ENCODE measurements at places on chromosomes 7 and 10.

DNA sequence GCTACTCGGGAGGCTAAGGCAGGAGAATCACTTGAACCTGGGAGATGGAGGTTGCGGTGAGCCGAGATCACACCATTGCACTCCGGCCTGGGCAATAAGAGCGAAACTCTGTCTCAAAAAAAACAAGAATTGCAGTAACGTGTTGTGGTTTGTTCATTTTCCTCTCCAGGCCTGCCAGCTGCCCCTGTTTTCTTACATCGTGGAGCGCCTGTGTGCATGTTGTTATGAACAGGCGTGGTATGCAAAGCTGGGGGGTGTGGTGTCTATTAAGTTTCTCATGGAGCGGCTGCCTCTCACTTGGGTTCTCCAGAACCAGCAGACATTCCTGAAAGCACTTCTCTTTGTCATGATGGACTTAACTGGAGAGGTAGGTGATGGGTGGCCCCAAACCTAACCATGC, 52.1 kb downstream of the TRRAP start:
- no peak for DNase-seq

- DNase-seq: no peak
These were observed 614.1 kb upstream of the FZD8 start for GRCh38 chr10:36256166-36256565.

DNA sequence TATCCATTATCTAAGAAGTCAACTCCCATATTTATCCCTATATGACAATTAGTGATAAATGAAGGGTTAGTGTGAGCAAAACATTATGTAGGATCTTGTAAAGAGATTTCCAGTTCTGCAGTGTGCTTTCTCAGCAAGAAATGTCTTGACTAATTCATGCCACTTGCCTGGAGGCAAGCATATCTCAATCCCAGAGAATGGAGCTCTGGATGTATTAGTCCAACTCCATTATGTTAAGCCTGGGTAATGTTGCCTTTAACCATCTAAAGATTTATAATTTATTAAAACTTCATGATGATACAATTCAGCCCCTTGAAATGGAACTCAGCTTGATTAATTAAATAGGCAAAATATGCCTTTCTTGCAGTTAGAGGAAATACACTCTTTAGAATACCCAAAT, 1079.9 kb upstream of the LRRTM3 start:
- DNase-seq: no peak

- DNase-seq: no peak
These were observed 41.6 kb downstream of the GPRIN2 start for GRCh38 chr10:46514899-46515298.

DNA sequence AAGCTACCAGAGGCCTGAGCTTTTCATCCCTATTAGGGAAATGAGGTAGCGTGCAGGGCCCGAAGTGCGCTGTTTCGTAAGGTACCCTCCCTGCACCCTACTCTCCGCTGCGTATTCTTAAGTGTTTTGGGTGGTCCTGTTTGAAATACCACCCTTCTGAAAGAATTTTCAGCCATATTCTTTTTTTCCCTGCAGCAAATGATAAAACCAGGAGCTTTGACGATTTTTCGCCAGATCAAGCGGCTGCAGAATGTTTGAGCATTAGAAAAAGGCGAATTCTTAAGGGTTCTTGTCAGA, 1.2 kb downstream of the RSBN1L start:
- peak; percentile 20 for DNase-seq

DNA sequence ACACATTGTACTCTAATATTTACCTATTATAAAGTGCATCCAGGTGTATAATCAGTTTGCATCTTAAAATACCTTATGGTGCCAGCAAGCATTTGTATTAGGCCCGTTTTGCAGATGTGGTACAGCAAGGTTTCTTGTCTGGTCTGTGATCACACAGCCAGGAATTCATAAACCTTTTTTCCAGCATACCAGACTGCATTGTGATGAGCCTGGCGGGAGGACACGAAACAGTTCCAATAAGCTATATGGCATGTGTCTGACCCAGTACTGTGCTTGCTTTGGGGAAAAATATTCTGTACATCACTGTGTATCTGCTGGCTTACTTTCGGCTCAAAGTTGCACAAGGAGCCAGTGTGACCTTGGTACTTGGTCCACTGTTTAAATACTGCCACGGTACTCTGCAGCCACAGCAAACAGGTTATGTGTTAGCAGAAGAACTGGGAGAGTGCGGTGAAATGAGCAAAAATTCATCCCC, 36.3 kb downstream of the CHN2 start:
- DNase-seq: no peak

- DNase-seq: no peak
These were observed 1.8 kb downstream of the HOXA2 start for GRCh38 chr7:27100694-27101170.

DNA sequence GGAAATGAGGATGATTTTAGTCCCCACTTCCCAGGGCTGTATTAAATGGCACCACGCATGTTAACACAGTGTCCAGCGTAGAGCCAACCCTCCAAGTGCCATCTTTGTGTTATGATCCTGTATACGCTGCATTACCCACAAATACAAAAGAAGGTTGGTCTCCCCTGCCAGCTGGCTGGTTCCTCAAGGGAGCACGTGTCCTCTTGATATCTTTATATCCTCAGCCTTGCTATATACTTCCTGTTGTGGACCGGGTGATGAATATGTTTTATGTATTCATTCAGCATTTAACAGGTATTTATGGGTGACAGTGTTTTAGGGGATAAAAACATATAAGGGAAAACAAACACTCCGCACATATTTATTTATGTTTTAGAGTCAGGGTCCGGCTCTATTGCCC, 23.2 kb upstream of the PRRT4 start:
- no peak for DNase-seq

DNA sequence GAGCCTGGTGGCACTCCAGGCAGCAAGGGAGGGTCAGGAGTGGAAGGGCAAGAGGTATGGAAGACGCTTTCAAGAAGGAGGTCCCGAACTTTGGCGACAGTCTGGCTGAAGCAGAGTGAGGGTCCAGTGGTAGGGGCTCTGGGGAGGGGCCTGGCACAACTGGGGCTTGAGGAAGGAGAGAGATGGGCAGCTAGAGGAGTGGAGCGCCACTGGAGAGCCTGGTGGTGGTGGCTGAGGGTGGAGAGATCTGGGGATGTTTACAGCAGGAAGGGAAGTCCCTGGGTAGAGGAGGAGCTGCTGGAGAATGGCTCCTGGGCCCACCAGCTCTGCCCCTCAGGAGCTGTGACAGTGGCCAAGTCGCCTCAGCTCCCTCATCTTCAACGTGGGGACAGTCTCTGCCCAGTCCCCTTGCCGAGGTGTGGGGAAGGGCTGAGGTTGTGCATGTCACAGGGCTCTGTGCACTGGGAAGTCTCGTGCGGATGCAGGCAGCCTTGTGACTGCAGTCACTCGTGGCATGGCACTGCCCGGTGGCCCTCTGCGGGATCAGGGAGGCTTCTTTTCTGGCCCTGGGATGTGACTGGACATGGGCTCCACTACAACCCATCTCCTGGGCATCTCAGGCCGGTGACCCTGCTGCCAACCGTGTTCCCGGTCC, 18.5 kb downstream of the UBTD1 start:
- DNase-seq: no peak

DNA sequence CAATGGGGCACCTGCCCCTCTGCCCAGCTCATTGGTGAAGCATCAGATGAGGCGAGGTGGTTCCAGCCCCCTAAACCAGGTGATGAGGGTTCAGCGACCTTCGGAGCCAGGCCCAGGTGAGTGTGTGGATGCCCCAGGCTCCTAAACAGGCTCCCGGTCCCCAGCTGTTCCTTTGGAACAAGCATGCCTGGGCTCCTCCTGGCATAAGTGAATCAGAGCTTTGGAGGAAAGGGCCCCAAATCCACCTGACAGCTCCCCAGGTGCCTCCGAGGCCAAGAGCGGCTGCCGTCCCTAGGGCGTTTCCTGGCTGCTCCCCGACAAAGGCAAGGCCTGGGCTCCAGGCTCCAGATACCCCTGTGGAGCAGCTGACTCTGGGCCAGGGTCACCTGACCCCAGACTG, 61.3 kb downstream of the YKT6 start:
- no peak for DNase-seq

DNA sequence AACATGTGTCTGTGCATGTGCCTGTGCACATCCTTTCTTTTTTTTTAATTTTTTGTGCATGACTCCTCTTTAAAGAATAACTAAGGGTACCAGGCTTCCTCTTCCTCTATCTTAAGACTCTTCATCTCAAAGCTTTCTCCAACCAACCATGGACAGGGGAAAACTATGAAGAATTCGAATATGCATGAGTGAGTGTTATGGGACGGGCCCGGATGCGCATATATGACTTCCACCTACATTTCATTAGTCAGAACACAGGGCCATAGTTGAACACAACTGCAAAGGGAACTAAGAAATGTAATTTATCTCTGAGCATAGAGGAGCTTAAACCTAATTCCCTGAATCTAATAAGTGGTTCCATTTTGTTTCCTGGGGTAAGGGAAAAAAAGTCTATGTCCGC, 270.3 kb upstream of the SORCS1 start:
- no peak for DNase-seq

DNA sequence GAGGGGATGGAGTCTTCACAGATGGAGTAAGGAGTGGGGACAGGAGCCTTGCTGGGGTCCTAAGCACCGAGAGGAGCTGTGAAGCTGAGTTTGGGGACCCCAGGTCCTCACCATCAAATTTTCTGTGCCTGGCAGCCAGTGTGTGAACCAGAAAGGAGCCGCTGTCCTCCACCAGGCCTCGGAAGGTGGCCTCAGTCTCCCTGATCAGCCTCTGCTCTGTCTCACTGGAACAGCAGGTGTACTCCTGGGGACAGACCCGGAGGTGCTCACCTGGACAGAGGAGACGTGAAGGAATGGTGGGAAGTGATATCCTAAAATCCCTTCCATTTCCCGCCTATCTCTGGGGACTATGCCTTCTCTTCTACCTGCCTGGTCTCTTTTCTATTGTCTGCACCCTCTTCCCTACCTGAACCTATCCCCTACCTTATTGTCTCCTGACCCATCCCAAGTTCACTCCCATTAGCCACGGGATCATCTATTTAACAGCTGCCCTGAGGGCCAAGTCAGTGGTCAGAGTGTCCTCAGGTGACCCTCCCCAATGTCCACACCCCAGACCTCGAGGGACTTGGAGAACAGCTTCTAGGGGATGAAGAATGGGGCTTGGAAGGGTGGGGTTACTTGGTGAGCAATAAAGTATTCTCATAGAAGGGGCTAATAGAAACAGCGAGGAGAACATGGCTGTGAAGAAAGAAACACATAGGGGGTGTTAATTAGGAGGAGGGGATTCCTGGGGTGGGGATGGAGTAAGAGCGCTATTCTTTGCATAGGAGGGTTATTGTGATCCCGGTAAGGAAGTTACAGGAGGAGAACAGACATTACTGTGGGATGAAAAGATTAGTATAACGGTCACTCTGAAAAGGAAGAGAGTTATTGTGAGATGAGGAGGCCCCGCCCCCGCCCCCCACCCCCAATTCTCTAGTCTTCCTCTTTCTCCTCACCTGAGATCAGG, 811 bp downstream of the GPC2 start:
- no peak for DNase-seq

GRCh38 chr10:11257440-11258090, 239.9 kb downstream of the CELF2 start:
- DNase-seq: no peak

- DNase-seq: no peak
These were observed 27.5 kb downstream of the ELMO1 start for GRCh38 chr7:37420946-37421695.

GRCh38 chr7:127813991-127814541, 162.1 kb downstream of the SND1 start:
- no peak for DNase-seq

DNA sequence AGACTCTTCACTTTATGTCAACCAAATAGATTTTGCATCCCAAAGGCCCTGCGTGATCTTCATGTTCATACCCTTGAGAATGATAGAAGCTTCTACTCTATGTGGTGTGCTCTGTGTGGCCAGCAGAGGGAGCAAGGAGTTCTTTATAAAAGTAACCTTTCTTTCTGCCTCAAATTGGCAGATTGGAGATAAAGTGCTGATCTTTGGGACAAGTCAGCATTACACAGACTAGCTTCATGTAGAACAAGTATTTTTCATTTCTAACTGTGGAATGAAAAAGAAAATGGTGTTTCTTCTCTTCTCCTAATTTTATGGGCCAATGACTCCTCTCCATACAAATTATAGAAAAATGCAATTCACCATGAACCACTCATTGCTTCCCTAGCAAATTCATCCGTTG, 1214.1 kb downstream of the SORCS1 start:
- peak; percentile 30 for DNase-seq

DNA sequence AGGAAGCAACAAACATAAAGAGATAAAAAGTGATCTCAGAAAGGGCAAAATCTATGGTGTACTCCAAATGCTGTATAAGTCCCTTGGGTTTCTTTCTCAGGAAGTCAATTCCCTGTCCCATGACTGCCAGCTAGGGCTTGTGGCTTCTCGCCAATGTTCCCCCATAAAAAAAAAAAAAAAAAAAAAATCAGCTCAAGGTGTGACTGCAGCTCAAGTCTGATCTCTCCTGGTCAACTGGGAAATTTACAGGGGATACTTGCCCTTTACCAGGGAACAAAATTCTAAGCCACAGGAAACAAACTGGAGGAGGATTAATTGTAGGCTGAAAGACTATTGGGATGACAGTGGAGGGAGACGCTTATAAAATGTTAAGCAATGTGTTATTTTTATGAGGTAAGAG, 76.0 kb downstream of the PCGF5 start:
- no peak for DNase-seq

DNA sequence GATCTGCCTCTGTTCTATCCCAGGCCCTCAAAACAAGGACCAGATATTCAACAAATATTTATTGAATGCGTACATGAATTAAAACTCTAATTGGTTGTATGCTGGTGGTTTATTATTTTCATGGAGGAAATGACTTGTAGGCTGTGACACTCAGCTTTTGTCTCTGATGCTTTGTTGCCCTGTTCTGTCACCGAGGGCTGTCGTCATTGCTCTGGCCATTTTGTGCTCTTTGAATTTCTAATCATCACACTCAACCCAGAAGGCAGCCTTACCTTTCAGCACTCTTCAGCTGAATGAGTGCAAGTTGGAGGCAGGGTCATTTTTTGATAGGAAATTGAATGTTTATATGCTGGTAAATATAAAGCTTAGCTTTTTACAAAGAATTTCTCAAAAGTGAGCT, 14.5 kb downstream of the SRGN start:
- DNase-seq: no peak

DNA sequence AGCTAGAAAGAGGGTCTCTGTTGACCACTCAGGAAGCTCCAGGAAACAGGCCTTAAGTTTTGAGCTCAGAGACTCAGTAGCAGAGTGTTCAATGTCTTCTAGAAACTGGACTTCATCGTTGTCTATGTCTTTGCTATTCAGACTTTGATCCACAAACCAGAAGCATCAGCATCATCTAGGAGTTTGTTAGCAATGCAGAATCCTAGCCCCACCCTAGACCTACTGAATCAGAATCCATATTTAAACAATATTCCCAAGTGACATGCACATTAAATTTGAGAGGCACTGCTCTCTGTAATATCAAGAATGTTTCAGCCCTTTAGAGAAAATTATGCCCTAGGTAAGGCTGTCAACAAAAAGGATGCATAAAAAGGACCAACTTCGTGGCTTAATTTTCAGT, 12.9 kb upstream of the OGDHL start:
- no peak for DNase-seq
